EL (cell line): ENCODE measurements at places on chromosomes 6 and 20.
A peak's percentile ranks its signal among the peaks of the same experiment; 100 is the strongest.

GRCh38 chr20:6993511-6993910, 226.0 kb downstream of the BMP2 start:
- DNase-seq = no peak

DNA sequence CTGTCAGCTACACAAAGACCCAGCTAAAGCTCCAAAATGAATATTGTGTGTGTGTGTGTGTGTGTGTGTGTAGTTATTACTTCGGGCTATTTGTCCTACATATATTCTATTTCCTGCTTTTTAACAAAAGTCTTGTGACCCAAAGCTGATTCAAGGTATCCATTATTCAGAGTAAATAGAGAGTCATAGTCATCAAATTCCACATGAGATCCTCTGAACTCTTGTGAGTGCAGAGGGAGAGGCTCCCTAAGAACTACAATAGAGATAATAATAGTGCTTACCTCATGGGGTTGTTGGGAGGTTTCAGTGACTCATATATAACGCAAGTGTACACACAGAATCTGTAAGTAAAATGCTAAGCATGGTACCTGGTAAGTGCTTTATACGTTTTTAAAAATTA, 95.6 kb upstream of the SHLD1 start:
- DNase-seq = peak; percentile 78

DNA sequence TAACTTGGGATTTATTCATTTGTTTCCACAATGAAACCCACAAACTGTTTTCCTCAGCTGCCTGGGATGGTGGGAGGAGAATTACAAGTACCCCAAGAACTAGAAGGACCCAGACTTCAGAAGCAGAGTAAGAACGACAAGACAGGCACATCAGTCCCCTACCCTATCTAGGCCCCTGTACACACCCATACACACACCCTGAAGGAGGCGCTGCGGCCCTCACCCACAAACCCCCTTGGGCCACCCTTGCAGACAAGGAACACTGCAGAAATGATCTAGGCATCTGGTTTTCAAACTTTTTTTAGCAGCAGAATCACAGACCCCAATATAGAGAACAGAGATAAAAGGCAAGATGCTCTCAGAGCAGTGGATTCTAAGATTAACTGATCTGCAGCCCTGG, 55.0 kb downstream of the TRERF1 start:
- no peak for DNase-seq

DNA sequence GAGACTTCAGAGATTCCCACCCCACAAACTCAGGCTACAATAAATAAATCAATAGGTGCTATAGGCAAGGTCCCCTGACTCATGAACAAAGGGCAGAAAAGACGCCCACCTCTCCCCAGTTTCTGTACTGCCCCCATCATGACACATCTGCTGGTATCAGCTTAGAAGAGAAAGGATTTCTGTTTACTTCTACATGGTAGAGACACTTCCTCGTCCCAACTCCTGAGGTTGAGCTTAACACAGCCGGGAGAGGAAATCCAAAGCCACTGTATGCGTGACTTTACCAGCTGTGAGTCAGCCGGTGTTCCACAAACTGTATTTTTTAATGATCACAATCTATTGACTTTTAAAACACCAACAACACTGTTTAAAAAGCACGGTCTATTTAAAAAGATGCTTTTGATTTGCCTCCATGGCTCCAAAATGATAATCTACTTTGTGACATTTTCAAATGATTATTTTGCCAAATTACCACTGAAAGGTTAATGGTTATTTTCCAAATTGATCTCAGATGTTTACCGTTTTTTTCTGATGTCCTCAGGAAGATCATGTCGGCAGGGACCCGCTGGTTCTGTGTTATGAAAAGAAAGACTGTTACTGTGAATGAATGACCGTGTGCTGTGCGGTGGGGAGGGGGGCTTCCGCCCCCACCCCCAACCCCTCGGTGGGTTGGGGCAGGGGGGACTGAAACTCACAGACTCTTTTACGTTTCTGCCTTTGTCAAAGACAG, 72.5 kb downstream of the ATP9A start:
- DNase-seq = peak; percentile 78

DNA sequence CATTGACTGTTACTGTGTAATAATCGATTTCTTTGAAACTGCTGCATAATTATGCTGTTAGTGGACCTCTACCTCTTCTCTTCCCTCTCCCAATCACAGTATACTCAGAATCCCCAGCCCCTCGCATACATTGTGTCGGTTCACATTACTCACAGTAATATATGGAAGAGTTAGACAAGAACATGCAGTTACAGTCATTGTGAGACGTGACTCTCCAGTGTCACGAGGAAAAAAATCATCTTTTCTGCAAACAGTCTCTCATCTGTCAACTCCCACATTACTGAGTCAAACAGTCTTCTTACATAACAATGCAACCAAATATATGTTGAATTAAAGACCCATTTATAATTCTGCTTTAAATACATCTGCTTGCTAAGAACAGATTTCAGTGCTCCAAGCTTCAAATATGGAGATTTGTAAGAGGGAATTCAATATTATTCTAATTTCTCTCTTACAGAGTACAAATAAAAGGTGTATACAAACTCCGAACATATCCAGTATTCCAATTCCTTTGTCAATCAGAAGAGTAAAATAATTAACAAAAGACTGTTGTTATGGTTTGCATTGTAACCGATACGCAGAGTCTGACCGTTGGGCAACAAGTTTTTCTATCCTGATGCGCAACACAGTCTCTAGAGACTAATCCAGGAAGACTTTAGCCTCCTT, 113.3 kb downstream of the TMEM242 start:
- DNase-seq = no peak

DNA sequence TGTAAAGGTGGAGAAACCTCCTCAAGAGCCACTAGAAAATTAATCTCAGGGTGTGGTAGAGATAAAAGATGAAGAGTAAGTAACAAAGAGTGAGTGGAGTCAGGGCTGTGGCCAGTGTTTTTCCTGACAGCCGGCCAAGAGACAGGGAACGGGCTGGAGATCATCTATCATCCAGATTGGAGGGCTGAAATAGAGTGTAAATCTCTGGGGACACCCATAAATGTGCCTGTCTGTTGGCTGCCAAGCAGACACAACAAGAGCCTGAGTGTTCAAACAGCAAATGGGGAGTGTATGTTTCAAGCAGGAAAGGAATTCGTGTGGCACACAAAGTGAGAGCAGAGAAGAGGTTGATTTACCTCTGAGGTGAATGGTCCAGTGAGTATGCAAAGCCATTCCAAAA, 326.4 kb upstream of the KHDRBS2 start:
- DNase-seq = no peak

GRCh38 chr6:43705996-43706395, 18.4 kb upstream of the MRPS18A start:
- DNase-seq = no peak

DNA sequence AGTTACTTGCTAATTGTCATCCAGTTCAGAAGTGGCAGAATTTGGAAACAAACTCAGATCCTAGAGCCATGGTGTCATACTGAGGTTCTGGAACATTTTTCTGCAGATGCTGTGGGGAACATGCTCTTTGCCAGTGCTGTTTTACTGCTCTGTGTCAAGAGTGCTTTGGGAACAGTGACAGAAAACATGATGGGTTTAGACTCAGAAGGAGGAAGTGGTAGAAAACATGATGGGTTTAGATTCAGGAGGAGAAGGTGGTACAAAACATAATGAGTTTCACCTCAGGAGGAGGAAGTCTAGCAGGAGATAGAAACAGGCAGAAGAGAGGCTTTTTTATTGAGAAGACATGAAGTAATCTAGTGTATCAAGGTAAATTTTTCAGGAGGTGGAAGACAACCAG, 815.5 kb downstream of the DHX35 start:
- no peak for DNase-seq

- DNase-seq = no peak
These were observed 1305.1 kb upstream of the GJE1 start for GRCh38 chr6:140827593-140827992.

GRCh38 chr6:30322527-30323501, 3.9 kb upstream of the TRIM39 start:
- DNase-seq = peak; percentile 92

DNA sequence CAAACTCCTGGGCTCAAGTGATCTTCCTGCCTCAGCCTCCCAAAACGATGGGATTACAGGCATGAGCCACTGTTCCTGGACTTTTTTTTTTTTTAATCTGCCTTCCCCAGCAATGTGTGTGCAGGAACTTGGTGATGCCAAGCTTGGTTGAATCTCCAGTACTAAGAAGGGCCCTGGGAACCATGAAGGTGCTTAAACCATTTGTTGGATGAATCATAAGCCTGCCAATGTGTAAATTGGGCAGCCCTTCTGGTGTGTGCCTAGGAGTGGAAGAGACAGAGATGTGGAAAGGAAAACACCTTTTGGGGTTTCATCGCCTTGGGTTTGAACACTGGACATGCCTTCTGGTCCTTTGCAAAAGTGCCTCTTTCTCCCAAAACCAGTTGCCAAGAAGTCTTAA, 7.1 kb upstream of the SPO11 start:
- DNase-seq = no peak

- DNase-seq = peak; percentile 26
These were observed 26.7 kb upstream of the TFAP2B start for GRCh38 chr6:50791900-50792508.

GRCh38 chr6:38302081-38302480, 337.6 kb downstream of the BTBD9 start:
- DNase-seq = no peak

DNA sequence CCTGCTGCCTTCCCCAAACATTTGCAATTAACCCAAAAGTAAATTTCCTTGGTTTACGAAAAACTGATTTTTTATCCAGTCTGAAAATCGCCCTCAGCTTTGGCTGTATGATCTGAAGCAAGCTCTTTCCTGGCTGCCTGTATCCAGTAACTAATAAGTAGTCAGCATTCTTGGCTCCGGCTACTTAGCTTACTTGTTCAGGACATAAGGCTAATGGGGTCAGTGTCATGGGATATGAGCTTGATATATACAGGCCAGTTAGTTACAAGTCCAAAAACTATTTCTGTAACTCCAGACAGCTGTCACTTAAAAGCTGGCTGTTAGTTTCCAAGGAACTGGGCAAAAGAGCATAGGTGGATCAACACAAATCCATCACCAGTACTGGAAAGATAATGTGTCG, 56.2 kb downstream of the KHDC1L start:
- DNase-seq = no peak

- peak; percentile 78 for DNase-seq
These were observed 22.5 kb downstream of the MOCS3 start for GRCh38 chr20:50980851-50981713.

GRCh38 chr20:60408435-60408834, 450.2 kb downstream of the CDH26 start:
- no peak for DNase-seq

DNA sequence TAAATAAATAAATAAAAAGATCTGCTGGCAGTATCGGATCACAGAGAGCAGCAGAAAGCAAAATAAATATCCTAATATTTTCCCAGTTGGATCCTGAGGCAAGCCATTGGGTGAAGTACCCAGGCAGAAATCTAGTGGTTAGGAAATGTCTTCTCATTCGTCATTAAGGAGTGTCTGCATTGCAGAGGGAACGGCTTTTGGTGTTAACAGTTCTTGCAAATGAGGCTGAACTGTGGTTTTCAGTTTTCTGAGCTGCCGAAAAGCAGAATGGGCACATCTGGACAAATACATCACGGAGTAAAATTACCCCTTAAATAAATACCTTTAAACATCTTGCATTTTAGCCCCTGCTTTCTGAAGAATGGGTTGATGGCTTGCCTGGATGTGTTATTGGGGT, 82.3 kb upstream of the MPC1 start:
- DNase-seq = no peak

DNA sequence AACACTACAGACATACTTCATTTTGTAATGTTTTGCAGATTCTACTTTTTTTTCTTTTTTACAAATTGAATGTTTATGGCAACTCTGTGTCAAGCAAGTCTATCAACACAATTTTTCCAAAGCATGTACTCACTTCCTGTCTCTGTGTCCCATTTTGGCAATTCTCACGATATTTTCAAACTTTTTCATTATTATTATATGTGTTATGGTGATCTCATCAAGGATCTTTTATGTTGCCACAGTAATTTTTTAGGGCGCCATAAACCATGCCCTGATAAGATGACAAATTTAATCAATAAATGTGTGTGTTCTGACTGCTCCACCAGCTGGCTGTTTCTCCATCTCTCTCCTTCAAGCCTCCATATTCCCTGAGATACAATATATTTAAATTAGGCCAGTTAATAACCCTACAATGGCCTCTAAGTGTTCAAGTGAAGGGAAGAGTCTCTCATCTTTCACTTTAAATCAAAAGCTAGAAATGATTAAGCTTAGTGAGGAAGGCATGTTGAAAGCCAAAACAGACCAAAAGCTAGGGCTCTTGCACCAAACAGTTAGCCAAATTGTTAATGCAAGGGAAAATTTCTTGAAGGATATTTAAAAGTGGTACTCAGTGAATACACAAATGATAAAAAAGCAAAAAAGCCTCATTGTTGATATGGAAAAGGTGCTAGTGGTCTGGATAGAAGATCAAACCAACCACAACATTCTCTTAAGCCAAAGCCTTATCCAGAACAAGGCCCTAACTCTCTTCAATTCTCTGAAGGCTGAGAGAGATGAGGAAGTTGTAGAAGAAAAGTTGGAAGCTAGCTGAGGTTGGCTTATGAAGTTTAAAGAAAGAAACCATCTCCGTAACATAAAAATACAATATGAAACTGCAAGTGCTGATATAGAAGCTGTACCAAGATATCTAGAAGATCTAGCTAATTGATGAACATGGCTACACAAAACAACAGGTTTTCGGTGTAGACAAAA, 194.4 kb upstream of the TAB2 start:
- no peak for DNase-seq

- DNase-seq = no peak
These were observed 332.6 kb downstream of the UTRN start for GRCh38 chr6:144617708-144618107.

DNA sequence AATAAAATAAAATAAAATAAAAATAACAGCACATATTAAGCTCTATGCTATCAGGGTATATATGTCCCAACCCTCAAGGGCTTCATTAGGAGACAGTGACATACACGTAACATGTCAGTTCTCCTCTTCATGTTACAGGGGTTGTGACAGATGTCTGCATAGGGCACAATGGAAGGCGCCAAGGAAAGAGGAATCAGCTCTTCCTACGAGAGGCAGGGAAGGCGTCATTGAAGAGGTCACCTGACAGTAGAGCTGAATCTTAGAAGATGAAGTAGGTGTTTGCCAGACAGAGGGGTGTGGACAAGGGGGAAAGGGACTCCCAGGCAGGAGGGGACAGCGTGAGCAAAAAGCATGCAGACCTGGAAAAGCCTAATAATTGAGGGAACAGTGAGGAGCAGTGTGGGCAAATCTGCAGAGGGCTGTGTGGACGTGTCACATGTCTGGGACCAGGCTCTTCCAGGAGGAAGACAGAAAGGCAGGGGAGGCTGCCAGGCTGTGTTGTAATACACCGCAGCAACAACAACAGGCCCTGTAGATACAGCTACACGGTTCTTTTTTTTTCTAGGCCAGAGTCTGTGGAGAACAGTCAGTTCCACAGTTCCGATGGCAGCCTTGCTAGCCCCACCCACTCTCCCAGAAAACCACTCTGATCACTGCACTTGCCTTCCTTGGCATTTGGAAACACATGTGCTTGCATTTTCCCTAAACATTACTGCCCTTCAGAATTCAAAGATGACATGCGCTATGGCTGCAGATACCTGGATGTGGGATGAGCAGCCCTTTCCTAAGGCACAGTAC, 2.5 kb upstream of the FKBP5 start:
- no peak for DNase-seq
